Stimulated activated CD8-positive, alpha-beta memory T cell treated with anti-CD3 and anti-CD28 coated beads, Interleukin-15, amount 100 ng/mL, for 24 hours (primary cell): ENCODE measurements at places on chromosomes 16 and 17.

DNA sequence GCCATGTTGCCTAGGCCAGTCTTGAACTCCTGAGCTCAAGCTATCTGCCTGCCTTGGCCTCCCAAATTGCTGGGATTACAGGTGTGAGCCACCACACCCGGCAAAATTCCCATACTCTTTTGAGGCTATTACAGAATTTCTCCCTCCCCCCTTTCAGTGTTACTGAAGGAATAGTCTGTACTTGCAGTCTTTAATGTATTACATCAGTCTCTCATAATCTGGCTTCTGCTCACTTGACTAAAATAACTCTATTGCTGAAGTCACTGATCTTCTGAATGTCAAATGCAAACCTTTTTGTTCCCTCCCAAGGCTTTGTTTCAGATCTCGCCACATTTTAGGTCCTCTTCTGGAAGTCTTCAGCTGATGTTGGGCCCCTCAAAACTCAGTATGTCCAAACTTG, 51.8 kb downstream of the TNRC6A start:
- DNase-seq: no peak

GRCh38 chr16:74709441-74709877, 8.8 kb upstream of the MLKL start:
- peak; percentile 58 for DNase-seq

- DNase-seq: no peak
Observed at GRCh38 chr16:27432558-27432957, 30.6 kb downstream of the IL21R start.

- DNase-seq: no peak
Observed at GRCh38 chr16:51538707-51539498, 387.8 kb upstream of the SALL1 start.
